ENCODE measurements at places on chromosomes 6 and 20. TPM values are rescaled to one million over a fixed set of nuclear protein-coding genes. Genes with fewer than 3 reads are reported as not detected.

The EPPIN gene
- 0.06 TPM for polyA plus RNA-seq

The NMBR gene
- polyA plus RNA-seq = 0.11 TPM

The NFYA gene
- polyA plus RNA-seq = 19.7 TPM

The IL20RA gene
- 1.3 TPM for polyA plus RNA-seq

The RNF217 gene
- 2.0 TPM for polyA plus RNA-seq

The BHLHE23 gene
- not detected for polyA plus RNA-seq

The SEMG1 gene
- polyA plus RNA-seq = 0.64 TPM

The TNFRSF6B gene
- 5.4 TPM for polyA plus RNA-seq

All from H1 (cell line).